ENCODE measurements at places on chromosomes 1 and 21.

DNA sequence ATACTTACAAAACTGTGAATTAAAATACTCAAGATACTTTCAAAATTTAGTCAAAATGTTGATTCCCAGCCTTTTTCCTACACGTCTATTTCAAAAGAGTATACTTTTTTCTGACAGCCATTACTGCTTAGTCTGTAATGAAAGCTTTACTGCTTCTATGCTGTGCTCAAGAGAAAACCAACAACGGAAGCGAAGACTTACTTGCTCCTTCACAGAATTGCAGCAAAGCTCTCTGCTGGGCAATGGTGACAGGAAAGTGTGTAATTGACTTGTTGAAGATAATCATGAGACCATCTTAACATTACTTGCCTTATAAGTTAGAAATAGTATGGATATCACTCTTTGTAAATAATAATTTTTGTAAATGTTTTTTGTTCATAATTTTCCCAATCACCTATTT, 1.7 kb upstream of the DYNLT5 start:
- no peak for DNase-seq

- peak; percentile 47 for DNase-seq
Observed at GRCh38 chr1:200628223-200628881, 7.8 kb upstream of the KIF14 start.

DNA sequence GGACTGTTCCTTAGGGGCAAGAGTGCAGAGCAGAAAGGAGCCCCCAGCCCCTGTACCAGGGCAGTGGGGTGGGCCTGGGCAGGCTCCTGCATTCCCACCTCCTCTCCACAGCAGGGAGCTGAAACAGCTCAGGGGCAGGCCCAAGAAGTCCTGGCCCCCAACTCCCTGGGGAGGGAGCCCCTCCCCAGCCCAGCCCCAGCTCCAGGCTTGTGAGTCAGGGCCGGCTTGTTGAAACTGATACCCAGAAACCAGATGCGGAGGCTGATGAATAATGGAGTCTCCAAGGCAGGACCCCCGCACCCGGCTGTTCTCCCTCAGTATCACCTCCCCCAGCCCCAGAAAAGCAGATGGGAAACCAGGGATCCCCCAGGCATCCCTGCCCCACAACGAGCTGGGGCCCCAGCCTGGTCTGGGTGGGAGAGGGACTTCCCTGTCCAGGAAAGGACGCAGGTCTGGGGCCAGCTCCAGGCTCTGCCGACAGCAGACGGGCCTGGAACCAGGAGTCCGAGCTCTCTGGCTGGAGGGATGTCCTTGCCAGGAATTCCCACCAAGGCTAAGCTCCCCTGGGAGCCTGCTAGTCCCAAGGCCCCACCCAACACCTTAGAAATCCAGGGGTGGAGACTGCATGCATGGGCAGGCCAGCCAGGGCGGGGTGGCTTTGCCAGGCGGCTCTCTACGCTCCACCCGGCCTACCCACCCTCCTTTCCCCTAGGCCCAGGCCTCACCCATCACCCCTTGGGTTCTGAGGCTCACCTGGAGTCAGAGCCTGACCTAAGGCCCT, 2.7 kb downstream of the PLEKHG5 start:
- no peak for DNase-seq

- no peak for DNase-seq
Observed at GRCh38 chr1:53249706-53250105, 11.4 kb upstream of the MAGOH start.

- peak; percentile 75 for DNase-seq
Observed at GRCh38 chr21:44065428-44065827, 41.8 kb upstream of the PWP2 start.

DNA sequence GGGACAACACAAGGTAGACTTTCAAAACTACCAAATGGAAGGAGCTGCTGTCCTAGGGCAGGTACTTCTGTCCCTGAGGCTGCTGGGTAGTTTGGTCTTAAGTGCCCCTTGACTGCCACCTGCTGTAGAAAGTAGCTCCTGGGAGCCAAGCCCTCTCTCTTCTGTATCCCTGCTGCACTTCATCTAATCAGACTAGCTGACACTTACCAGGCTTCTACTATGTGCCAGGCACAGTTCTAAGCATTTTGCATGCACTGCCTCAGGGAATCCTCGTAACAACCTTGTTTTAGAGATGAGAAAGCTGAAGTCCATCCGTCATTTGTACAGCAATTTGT, 15.9 kb upstream of the SRSF4 start:
- DNase-seq, result peak; percentile 32

GRCh38 chr1:227540170-227541098, 22.9 kb upstream of the ZNF678 start:
- no peak for DNase-seq

DNA sequence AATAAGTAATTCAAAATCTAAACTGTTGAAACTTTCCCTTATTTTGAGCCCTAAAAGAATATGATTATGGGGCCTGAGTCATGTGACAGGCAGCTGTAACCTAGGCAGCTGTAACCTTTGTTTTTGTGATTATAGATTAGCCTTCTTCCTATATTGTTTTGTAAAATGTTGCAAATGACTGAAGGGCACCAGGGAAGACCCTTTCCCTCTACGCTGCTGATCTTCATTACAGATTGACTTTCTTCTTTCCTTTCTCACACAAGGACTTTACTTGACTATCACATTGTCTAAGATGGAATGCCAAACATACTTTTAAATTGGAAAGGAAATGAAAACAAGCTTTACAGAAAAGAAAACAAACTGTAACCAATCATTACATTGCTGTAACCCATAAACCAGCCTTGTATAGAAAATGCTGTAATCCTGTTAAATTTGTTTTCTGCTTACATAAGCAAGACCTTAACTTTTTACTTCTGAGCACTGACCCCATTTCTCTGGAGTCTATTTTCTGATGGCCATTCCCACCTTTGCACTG, 242.2 kb downstream of the RGS7 start:
- DNase-seq, result no peak

All from T-helper 2 cell treated with Interferon-gamma antibody and Interleukin-4, amounts not matched to agents 5 μg/mL and 100 μg/mL, for 36 hours (primary cell).